ENCODE measurements at places on chromosomes 7 and 10.

DNA sequence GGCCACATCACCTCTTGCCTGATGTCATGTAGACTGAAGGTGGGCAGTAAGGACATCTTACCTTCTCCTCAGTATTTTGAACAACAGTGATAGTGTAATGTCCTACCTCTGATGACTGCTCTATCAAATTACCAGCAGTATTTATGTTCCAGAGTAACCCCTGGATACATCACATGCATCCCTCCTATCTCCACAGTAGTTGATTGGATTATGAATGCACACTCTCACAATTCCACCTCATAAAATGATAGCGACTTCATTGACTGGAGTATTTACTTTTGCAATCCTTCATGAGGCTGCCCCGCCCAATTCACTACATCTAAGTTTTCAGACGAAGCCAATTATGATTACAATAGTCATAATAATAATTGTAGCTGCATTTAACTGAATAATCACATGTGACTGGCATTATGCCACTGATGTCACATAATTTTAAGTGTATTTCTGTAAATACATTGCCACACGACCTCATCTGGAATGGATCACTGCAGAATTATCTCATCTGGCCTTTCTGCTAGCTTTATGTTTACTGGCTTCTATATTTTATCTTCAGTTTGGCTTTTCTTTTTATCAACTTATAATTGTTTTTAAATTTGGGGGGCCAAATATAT lies 268.9 kb downstream of the SLC25A13 start:
- DNase-seq, result no peak

DNA sequence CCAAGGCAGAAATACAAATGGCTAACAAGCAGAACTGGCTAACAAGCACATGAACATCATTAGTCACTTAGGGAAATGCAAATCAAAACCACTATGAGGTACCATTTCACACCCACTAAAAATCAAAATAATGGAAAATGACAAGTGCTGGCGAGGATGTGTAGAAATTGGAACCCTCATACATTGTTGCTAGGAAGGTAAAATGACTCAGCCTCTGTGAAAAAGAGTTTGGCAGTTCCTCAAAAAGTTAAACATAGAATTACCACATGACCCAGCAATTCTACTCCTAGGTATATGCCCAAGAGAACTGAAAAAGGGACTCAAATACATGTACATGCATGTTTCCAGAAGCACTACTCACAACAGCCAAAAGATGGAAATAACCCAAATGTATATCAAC lies 52.8 kb upstream of the ANAPC16 start:
- DNase-seq, result no peak

DNA sequence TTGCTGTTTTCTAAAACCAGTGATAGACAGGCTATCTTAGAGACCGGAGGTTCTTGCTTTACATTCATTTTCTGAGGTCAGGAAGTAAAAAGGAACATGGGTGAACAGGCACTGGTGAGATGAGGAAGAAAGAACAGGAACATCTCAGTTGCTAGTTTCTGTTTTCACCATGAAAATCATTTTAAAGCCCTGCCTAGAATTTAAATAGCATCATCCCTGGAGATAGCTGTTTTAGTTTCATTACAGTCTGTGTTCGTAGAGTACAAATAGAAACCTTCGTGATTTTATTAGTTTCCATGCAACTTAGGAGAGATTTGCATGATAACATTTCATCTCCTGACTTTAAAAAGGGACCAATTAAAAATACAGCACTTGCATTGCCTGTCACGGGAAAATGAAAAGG lies 14.7 kb downstream of the KCNMA1 start:
- DNase-seq, result no peak

DNA sequence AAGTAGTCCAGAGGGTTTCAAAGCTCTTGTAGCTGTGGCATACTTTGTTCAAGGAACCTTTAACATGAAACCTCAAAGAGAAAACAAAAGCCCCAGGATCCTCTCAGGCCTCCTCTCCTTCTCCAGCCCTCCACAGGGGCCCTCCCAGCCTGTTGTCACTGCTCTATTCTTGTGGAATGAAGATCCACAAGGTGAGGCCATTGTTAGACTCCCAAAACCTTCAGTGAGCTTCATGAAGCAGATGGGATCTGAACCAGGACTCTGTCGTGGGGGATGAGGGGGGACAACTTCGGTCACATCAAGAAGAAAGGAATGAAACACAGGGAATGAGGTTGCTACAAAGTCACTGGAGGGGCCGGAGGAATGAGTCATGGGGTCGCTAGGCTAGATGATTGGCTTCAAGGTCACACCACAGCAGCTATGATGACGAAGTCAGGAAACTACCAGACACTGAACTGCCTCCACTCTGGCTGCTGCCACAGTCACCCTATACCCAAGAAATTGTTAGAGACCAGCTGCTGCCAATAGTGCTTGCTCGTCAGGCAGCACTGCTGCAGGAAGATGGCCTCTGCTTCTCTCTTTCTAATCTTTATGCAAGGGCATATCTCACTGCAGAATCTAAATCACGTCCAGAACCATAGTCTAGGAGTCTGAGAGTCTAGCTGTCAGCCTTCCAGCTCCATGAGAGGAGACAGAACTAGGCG lies 208.8 kb downstream of the HIBADH start:
- no peak for DNase-seq

DNA sequence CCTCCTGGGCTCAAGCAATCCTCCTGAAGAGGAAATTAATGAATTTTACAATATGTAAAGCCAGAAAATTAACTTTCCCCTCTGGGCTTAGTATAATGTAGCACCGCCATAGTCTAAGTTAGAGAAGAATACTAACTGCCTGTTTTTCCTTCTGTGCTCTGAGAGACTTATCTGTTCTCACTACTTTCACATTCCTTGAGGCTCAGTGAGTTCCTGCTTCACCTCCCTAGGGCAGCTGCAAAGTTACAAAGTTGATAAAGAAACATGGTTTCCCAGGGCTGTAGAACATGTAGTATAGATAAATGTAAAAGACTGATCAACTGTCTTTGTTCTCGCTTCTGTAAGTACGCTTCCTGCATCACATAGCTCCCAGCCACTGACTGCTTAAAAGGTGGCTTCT lies 16.0 kb upstream of the OLAH start:
- DNase-seq, result no peak

DNA sequence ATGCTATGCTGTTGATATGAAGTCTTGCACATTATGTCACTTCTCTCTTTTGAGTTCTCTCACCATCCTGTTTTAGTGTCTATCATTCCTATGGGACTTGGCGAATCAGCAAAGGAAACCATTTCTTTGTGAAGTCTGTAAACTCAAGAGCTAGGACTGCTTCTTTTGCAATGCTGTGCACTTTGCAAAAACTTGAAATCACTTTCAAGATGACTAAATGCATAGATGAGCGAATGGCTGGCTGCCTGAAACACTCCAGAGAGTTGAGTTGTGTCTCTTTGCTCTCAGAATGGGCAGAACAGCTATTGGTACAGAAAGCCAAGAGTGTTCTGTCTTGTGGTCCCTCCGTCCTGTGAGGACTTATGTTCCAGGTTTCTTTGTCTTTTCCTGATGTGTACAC lies 18.3 kb upstream of the ELMO1 start:
- no peak for DNase-seq

DNA sequence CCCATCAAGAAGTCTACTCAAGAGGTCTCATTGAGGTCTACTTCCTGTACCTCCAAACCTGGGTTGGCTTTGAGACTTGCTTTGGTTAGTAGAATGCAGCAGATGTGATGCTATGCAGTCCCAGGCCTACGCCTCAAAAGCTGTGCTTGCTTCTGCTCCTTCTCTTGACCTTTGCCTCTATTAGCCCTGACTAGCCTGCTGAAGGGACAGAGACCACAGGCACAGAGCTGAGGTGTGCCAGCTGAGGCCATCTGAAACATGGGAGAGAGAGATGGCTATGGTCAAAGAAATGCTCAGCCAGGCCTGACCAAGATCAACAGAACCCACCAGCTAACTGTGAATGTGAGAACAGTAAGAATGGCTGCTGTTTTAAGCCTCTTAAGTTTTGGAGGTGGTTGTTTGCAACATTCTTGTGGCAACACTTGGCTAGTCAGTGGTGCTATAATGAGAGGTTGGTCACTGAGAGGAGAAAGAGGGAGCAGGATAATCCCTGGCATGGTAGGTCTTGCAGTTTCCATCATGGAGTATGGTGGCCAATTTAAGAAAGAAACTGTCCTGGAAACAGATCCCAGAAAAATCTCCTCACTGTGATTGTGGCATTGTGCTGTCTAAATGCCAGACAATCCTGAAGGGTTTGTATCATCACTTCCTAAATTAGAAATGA lies 176.1 kb upstream of the PHYHIPL start:
- no peak for DNase-seq

DNA sequence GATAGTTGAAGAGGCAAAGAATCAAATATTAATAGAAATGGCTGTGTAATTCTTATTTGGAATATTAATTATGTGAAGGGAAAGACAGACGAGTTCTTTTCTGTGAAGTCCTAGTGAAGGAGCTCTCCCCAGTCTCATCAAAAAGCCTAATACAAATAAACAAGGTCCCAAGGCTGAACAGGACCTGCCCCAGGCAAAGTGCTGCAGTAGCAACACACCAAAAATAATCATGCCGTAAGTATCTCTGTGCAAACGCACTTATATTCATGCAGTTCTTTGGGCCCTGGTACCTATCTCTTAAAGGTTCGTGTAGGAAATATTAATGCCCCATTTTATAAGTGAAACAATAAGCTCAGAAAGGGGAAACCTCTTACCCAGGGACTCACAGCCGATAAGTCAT lies 12.2 kb upstream of the CHST15 start:
- DNase-seq, result no peak

- DNase-seq, result no peak
These were observed 10.1 kb downstream of the CNOT4 start for GRCh38 chr7:135499818-135500217.

DNA sequence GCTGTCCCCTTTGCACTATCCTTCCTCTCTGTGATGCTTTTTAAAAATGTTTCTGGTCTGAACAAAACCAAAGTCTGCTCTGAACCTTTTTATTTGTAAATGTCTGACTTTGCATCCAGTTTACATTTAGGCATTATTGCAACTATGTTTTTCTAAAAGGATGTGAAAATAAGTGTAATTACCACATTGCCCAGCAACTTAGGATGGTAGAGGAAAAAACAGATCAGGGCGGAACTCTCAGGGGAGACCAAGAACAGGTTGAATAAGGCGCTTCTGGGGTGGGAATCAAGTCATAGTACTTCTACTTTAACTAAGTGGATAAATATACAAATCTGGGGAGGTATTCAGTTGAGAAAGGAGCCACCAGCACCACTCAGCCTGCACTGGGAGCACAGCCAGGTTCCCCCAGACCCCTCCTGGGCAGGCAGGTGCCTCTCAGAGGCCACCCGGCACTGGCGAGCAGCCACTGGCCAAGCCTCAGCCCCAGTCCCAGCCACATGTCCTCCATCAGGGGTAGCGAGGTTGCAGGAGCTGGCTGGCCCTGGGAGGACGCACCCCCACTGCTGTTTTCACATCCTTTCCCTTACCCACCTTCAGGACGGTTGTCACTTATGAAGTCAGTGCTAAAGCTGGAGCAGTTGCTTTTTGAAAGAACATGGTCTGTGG lies 11.4 kb upstream of the CSGALNACT2 start:
- DNase-seq, result no peak

DNA sequence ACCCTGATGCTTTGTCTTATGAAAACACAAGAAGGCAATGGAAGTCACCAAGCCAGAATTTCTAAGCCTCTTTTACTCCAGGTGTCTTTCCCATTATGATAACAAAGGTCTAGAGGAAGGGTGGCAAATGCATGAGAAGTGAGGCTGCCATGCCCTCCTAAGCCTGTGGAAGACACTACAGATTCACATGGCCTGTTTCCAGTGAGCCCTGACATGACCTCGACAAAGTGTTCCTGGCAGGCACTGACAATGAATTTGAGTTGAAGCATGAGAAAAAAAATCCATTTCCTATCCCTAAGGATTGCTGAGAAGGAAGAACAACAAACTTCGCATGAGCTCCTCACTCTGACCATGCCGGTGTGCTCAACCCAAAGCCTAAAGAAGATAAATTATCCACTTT lies 268.0 kb downstream of the HTR7 start:
- DNase-seq, result no peak

- no peak for DNase-seq
These were observed 3.0 kb upstream of the EBF3 start for GRCh38 chr10:129966889-129967578.

DNA sequence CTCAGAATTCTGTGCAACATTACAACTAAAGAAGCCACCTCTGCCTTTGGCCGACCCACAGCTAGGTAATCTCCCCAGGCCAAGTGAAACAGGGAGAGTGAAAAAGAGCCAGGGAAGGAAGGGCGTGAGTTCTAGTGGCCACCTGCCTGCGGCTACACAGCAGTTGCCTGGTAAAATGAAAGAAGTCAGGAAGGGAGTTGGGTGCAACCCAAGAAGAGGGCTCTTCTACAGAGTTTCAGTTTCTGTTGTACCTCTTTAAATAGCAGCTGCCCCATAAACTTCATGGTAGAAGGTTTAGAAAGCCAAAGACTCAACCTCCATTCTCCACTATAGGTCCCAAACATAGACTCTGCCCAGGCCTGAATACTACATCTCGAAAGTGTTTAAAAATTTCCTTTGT lies 76.2 kb upstream of the TMEM168 start:
- no peak for DNase-seq

- DNase-seq, result no peak
These were observed 95.9 kb downstream of the DNMBP start for GRCh38 chr10:99913831-99914235.

DNA sequence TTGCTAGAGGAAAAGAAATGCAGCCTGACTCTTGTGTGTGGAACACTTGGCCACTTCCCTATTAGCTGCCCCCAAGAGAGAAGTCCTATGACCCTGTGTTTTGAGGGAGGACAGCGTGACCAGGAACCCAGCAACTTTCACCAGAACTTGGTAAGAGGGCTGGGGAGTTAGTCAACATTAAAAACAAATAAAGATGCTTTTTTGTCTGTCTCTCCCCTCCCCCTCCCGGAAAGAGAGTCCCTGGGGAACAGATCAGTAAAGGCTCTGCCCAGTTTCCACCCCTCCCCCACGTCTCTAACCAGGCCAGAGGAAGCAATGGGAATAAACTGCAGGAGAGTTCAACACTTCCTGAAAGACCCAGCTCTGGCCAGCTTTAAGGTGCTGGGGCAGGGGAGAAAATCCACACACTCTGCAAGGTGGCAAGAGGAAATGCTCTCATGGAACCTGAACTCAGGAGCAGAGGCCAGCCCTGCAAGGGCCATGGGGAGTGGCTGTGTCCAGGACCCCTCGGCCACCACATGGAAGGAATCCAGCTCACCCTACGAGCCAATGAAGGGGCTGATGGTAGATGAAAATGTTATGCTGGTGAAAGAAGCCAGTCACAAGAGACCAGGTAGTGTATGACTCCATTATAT lies 21.5 kb downstream of the SH3PXD2A start:
- DNase-seq, result no peak

- no peak for DNase-seq
These were observed 101.4 kb upstream of the FAM133B start for GRCh38 chr7:92691578-92691977.

DNA sequence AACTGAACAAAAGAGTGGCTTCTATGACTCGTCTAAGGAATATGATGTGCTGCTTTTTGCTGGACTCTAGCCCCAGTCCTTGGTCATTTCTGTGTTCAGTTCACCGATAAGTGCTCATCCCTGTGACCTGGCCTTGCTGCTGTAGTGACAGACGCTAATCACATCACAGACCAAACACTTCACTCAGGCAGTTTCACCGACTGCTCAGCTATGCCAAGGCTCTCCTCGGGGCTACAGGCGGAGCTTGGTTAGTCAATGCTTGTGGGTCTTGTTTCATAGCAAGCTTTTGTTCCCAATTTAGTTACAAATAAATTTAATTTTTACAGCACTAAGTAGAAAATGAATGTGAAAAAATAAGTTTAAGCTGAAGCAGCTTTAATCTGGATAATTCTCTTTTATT lies 190.8 kb upstream of the PRKCQ start:
- no peak for DNase-seq
